ENCODE measurements at places on chromosomes 3 and 15.
A peak's percentile ranks its signal among the peaks of the same experiment; 100 is the strongest.

DNA sequence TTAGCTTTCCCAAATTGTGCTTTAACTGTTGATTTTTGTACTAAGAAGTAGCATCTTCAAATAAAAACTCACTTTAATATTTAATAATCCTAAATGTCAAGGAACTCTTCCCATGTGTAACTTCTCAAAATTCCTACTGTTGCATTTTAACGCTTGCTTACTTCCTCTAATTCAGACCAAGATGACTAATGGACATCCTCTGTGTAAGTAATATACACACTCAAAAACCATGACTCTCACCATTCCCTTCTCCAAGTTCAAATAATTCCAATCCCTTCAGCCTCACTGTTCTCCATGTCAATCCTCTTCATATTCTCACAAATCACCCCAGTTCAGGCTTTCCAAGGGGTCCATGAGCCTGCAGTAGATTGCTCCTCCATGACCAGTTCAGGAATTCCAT, 13.0 kb downstream of the MRPL46 start:
- DNase-seq = no peak

DNA sequence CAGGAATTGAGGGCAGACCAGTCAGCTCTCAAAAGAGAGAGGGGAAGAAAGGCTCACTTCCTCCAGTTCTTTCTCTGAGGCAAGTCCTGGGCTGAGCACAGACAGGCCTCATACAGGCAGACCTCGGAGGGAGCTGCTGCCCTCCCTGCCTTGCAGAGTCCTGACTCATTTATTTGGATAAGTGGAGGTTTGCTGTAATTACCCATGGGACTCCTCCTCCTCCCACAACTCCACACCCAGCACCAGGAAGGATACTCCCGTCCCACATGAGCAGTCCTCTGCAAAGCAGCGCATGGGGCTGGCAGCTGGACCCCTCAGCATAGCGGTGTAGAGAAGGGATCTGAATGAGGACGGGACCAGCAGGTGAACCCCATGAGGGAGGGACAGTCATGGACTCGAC, 13.4 kb upstream of the SCN10A start:
- no peak for DNase-seq

DNA sequence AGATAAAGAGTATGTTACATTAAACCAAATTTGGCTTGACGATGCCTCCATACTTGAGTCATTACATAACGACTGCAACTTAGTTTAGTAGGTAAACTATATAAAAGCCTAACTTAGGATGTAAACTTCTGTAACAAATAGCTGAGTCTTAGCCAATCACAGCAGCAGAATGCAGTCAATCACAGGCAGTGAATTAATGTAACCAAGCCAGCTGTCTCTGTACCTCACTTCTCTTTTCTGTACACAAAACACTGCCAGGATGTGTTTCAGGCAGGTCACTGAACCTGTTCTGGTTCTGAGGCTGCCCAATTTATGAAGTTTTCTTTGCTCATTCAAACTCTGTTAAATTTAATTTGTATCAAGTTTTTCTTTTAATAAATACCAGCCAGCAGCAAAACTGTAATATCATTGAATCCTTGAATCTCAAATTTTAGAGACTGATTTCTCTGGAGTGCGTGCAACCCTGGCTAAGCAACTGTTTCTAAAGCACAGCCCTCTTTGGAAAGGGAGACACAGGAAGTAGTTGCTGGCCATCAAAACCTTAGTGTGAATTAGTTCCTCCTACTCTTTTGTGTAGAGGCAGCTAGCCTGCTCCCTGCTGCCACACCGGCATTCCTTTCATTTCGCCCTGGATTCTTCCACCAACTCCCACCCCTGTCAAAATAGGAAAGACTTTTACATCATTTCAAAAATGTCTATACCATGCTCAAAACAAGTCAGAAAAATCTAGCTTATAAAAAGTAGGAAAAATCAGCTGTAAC, 15.2 kb downstream of the RFTN1 start:
- DNase-seq = no peak

DNA sequence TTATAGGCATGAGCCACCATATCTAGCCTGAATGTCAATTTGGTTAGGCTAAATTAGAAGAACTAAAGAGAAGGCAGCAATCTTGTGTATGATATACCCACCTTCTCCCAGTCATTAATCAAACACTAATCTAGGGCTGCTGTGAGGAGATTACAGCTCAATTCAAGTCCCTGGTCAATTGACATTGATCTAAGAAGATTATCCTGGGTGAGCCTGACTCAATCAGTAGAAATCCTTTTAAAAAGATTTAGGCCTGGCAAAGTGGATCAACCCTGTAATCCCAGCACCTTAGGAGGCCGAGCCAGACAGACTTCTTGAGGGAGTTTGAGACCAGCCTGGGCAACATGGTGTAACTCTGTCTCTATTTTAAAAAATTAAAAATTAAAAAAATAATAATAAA, 2.5 kb upstream of the DNAH12 start:
- DNase-seq = no peak

DNA sequence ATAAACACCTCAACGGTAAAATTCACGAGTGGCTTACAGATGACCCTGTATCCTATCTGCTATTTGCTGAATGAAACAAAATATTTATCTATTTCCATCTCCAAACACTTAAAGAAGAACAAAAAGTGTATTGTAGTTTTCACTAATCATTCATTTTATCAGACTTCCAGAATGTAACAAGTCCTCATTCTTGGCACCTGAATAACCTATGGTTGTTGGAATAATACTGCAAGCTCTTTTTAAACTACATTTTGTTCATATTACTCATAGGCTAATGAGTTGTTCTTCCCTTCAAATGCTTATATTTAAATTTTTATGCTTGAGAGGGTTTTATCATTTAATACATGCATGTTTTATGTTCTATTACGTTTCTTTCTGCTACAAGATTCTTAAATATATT, 1434.1 kb downstream of the SI start:
- DNase-seq = no peak

DNA sequence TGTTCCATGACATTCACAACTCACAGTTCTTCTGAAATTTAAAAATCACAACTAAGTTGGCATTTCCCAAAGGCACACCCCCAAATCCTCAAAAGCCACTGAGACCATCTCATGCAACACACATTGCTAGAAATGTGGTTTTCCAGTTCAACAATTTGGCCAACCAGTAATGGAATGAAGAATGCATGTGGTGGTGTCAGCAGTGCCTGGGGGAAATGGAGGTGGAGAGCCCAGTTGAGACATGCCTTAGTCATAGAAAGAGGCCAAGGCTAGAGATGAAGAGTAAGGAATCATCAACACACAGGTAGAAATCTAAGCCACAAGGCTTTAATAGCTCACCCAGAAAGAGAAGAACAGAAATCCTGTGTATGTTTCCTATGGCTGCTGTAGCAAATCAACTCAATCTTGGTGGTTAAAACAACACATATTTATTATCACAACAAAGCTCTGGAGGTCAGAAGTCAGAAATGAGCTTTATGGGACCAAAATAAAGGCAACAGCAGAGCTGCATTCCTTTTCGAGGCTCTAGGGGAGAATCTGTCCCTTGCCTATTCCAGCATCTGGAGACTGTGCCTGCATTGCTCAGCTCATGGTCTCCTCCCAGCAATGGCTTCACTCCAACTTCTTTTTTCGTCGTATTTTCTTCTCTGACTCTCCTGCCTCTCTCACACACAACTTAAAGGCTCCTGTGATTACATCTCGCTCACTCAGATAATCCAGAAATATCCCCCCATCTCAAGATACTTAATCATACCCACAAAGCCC, 54.0 kb downstream of the SNTN start:
- DNase-seq = no peak

GRCh38 chr3:123301331-123302184, 99.8 kb downstream of the SEC22A start:
- no peak for DNase-seq

DNA sequence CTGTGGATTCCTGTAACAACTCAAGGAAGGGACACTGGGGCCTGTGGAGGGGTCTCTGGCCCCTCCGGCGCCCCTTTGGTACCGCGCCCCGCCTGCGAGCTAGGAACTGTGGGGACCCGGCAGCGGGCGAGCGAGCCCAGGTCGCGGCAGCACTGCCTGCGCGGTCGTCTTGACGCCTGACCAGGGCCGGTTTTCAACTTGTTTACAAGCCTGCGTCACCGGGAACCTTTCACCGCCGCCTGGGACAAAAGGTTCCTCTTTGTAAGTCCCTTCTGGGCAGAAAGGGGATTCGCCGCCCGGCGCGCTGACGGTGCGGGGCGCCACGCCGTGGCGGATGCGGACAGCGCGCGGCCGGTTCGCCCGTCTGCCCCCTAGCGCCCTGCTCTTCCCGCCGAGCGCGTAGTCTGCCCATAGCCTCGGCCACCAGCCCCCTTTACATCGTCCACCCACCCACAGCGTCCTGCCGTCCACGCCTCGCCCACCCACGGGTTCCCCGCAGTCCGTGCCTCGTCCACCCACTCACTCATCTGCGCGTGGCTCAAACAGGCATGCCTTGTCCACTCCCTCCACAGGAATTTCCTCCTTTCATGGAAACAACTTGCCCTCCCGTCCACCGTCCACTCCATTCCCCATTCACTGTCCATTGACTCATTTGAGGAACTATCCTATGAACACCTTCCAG, 5.5 kb upstream of the CFAP100 start:
- peak; percentile 32 for DNase-seq

DNA sequence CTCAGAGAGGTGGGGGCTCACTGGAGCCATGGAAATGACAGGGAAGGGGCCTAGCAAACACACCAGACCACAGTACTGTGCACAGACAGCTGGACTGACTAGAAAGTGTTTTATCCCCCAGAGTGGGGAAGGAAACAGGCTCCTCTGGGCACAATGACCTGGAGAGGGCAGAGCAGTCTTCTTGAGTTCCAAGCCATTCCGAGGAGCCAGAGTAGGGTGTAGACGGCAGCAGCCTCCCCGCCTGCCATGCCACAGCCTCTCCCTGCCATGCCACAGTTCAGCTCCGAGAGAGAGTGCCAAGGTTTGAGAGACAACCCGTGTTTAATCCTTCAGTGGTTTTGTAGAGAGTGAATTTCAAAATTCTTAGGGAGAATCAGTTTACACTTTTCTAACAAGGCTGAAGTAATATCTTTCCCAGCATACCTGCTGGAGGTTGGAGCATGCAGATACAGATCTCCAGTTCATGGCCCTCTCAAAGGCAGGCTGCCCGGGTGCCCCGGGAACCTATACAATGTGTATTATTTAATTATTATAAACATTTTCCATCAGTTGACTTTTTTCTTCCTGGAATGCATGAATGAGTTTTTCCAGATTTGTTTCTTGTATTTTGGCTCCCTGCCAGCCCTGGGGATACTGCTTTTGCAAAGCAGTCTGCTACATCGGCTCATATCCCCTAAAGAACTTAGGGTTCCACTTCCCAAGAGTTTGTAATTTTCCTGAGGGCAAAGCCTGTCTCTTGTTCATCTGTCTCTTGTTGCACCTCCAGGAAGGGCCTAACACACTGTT, 3.2 kb downstream of the PODXL2 start:
- no peak for DNase-seq

- DNase-seq = no peak
Measured at GRCh38 chr3:175311404-175311803, 452.3 kb downstream of the NAALADL2 start.

GRCh38 chr3:104846270-104846669, 520.4 kb upstream of the ALCAM start:
- no peak for DNase-seq

DNA sequence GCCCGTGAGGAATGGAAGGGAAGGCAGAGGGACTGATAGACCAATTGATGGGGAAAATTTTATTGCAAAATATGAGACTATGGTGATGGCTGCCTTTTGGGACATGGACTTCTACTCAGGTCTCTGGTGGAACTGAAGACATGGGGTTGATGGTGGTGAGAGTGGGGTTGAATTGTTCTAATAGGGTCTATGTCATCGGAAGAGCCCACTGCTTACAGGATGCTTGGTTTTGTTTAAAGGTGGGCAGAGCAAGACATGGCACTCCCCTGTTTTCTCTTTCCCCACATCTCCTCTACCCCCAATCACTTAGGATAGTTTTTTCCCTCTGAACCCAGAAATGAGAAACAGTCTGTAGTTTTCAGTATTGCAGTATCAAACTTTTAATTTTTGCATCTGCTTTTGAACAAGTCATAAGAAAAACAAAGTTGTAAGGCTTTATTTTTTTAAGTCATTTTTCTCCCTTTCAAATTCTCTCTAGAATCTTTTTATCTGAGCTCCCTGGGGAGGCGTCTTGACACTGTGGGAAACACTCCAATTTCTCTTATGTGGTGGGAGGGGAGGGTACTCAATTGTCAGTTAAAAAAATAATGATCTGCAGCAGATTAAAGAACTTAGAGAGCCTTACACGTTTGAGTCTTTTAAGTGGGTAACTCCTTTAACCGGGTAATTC, 276.2 kb upstream of the TBC1D5 start:
- DNase-seq = no peak

DNA sequence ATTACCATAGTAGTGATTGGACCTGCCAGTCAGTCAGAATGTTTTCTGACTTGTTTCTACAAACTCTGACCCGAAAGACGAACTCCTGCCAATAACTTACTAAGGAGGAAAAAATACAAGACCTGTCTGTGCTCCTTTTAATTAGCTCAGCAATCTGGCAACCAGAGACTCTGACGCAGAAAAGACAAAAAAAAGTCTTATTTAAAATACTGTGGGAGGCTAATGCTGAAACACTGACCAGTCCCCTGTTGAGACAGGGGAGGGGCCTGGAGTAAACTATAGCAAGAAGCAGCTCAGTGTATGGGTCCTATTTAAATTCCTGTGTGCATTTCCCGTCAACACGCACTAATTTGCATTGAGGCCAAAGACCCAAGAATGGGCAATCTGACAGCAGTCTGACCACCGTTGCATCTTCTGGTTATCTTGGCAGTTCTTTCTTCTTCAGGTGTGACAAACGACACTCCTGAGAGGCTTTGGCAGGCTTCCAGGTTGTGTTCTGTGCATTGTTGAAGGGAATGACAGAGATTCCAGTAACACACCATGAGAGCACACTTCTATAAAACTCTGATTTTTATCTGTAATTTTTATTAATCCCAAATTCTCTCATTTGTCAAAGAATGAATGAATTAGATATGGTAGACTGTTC, 1114.3 kb downstream of the IGSF11 start:
- DNase-seq = no peak

Data from activated CD4-positive, alpha-beta T cell treated with anti-CD3 and anti-CD28 coated beads, Interleukin-2, Interleukin-4, amounts not matched to agents 100 ng/mL and 50 ng/mL, durations not matched to agents 16 hours and 8 hours (primary cell).